ENCODE measurements at places on chromosomes 12 and 14.

DNA sequence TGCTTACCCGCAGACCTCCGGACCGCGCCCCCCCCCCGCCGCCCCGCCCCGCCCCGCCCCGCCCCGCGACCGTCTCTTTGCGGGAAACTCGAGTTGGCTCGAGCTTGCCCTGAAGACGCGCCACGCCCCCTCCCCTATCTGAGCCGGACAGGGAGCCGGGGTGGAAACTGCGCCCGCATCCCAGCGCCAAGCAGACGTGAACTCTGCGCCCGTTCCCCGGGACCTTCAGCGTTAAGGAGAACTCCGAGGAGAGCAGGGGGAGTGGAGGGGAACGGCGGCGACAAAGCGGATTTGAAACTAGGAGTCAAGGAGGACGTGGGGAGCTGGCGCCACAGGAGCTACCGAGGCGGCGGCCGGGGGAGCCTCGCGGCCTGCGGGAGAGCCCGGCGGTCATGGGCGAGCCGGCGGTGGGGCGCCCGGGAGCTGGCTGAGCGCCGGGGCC is at the start of gene KCNK13:
Gene KCNK13 (plus strand): TSS at position 310 of the 442 bp plus-strand sequence. CDS start 212 bp downstream, outside the sequence.
- DNase-seq: no peak

GRCh38 chr14:20194101-20194500 is 3.4 kb downstream of the OR11G2 start:
- DNase-seq: no peak

- DNase-seq: no peak
Measured at GRCh38 chr12:92943482-92944250, 14.6 kb upstream of the EEA1 start.

DNA sequence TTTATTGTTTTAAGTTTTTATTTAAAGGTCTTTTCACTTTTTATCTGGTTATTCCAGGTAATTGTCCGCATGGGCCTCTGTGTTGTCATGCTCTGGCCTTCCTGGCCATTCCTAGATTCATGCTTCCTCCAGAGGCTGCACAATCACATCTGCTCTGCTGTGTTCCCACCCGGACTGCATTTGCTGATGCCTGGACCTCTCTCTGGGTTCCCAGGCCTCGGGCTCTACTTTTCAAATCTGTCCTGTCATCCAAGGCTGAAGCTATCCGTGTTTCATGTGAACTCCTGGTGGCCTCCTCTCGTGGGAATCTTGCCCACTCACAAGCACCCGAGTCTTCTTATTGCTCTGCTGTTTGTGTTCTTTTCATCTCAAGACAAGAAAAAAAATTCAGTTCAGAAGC is 16.1 kb upstream of the VDR start:
- DNase-seq: no peak

GRCh38 chr12:26789731-26790644 is 43.0 kb downstream of the ITPR2 start:
- DNase-seq: no peak

DNA sequence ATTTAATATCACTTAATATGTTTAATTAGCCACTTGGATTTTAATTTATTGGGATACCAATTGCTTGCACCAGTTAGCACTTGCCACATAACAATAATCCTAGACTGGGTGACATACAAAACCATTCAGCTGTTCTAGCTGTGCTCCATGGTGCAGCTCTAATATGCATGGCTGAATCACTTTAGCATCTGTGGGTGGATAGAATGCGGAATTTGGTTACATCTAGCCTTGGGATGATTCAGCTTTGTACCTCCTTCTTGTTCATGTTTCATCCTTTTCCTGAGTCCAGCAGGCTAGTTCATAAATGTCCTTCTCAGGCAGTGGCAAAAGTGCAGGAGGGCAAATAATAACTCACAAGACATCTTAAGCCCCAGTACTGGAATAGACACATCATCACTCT is 1263.0 kb downstream of the LRFN5 start:
- DNase-seq: no peak

DNA sequence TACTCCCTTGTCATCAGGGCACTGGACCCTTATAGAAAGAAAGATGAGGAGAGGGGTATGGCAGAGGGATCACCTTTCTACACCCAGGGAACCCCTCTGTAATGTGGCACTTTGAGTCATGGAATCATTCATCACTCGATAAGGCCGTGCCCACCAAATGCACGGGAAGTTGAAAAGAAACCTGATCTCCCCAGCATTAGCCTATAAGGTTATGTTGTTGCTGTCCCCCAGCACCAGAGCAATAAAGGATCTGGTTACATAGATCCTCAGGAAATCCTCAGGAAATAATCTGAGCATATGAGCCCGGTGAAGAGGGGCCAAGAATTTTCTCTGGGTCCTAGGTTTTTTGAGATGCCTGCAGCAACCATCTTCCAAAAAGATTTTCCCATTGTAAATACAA is 148.8 kb upstream of the CRY1 start:
- no peak for DNase-seq

DNA sequence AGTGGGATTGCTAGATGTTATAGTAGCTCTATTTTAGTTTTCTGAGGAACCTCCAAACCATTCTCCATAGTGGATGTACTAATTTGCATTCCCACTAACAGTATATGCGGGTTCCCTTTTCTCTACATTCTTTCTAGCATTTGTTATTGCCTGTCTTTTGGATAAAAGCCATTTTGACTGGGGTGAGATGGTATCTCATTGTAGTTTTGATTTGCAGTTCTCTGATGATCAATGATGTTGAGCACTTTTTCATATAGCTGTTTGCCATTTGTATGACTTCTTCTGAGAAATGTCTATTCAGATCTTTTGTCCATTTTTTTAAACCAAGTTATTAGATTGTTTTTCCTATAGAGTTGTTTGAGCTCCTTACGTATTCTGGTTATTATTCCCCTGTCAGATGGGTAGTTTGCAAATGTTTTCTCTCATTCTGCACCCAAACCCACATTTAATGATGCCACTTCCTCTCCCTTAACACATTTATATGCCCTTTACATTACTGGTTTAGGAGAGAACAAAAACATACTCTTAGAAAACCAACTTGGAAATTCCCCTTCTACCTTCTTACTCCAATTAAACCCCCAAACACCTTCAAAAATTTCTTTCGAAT is 48.2 kb downstream of the NELL2 start:
- DNase-seq: no peak

DNA sequence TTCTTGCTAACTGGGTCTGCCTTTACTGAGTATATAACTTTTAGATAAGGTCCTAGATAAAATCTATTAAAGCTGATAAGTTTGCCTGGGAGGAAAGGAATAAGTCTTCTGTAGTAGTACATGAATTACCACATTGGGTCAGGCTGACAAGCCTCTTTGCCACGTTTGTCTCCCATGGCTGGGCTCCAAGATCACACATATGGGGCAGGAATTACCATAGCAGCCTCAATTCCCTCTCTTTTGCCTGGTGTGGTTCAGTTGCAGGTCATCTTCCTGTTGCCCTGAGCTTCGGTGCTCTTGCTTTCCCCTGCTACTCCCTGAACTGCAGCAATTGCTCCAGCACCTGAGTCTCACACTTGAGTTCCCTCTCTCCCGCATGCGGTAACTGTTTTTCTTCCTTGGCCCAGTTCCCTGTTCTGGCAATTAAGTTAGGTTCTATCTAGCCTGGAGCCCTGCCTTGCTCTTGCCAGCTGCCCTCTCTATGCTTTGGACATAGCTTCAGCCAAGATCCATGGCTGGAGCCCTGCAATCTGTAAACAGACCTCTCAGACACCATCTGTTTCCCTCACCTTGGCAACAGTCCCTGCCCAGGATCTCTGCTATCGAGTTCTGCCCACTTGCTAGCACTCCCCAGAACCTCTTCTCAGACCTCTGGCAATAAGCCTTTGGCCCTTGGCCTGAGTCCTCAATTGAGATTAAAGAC is 5.8 kb upstream of the GLT8D2 start:
- DNase-seq: no peak

DNA sequence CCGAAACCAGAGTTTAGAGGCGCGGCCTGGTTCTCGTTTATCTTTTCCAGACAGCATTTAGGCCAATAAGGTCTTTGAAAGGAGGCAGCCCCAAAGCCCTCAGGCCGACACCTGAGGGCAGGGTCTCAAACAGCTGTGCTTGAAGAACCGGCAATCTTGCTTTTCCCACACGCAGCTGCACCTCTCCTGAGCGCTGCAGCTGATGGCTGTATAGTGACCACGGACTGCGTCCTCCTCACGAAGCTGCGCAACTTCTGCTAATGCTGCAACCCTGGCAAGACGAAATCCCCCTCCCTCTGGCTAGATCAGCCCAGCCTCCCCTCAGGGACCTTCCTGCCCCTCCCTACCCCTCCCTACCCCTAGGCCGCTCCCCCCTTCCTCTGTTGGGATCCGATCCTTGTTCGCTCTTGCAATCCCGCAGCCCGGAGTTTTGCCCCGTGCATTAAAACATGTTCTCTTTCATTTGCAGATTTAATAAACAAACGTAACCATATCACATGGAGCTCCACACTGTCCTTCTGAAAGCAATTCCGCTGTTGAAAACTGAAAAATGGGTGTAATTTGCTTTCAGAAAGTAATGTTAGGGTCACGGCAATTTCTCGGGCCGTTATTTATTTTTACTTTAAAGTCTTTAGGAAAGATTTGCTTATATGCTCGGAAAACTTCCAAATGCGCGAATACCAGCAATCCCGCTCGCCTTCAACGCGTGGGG is 4.8 kb upstream of the PAX9 start:
- no peak for DNase-seq

DNA sequence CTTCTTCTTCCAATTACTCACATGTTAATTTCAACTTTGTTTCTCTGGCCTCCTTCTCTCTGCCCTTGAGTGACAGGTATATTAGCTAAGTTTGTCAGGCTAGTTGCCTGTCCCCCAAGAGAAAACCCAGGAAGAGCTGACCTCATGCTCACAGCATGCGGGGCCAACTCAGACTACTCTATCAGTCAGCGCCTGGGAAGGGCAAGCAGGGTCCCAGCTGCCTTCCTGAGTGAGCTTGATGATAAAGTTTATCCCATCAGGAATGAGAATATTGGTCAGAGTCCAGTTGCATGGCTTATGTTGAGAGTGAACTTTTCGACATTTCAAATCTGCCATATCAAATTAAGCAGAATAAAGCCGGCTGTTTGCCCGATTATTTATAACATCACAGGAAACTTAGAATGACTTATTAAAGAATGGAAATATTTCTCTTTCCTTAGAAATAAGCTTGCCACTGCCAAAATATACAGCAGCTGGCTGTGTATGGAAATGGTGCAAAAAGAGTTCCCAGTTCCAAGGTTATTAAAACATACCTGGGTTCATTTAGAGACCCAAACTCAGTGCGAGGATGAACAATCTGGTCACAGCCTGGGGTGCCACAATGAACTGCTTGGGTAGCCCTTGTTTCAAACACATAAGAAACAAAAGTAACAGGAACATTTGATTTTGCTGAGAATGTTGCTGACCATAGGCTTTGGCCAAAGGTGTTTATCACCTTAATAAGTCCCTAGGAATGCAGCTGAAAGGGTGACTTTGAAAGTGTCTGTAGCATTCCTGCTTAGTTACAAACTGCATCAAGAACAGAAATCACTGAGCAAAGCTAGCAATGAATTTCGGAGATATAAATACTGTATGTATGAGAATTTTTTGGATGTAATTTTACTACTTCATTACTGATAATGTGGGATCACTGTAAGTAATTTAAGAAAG is 1553.8 kb upstream of the FLRT2 start:
- DNase-seq: no peak

DNA sequence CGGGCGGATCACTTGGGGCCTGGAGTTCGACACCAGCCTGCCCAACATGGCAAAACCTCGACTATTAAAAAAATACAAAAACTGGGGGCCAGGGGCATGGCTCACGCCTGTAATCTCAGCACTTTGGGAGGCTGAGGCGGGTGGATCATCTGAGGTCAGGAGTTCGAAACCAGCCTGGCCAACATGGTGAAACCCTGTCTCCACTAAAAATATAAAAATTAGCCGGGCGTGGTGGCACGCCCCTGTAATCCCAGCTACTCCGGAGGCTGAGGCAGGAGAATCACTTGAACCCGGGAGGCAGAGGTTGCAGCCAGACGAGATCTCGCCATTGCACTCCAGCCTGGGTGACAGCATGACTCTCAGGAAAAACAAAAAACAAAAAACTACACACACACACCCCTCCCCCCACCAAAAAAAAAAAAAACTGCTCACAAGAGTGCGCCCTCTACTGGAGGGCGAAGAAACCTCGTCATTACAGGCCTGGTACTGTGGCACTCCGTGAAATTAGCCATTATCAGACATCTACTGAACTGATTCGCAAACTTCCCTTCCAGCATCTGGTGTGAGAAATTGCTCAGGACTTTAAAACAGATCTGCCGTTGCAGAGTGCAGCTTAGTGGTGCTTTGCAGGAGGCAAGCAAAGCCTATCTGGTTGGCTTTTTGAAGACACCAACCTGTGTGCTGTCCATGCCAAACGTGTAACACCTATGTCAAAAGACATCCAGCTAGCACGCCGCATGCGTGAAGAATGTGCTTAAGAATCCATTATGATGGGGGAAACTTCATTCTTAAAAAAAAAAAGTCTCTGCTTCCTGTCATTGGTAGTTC is 7.7 kb downstream of the PPP1R3E start:
- DNase-seq: peak; percentile 59

DNA sequence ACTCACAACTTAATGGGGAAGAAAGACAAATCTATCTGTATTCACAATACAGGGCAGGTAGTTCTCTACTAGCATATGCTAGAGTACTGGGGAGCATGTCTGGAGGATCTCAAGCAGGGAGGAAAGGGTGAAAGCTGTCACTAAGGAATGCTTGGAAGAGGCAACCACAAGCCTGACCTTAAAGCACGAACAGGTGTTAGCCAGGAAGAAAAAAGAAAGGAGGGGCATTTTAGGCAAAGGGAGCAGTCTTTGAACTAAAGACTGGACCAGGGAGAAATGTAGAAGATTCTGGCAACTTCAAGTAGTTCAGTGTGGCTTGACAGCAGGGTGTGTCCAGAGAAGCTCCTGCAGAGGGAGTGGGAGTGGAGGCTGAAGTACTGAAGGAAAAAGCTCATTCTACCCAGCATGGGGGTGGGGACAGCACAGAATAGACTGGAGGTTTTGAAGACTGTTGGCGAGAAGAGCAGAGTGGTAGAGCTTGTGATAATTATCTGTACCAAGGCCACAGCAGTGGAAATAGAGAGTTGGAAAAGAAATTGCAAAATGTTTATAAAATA is 50.9 kb downstream of the AP5M1 start:
- no peak for DNase-seq

- no peak for DNase-seq
Measured at GRCh38 chr14:96368534-96368933, 5.2 kb downstream of the GSKIP start.

DNA sequence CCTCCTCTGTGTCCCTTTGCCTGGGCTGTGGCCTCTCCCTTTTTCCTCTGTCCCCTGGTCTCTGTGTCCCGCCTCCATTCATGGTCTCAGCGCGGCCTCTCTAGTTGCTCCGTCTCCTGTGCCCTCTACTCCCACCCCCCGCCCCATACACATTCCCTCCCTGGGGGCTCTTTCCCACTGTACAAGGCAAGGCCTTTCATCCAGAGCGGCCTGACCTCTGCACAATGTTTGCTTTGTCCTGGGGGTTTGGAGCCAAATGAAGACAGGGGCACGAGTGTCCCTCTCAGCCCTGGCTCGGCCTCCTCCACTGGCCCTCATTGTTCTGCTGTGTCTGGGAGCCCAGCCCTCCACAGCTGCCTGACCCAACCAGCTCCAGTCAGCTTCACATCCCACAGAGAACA is 678.6 kb downstream of the BCL11B start:
- DNase-seq: no peak

- peak; percentile 56 for DNase-seq
Measured at GRCh38 chr12:89350630-89351488, 1.4 kb downstream of the DUSP6 start.
